ENCODE measurements at places on chromosomes 12 and 14.

DNA sequence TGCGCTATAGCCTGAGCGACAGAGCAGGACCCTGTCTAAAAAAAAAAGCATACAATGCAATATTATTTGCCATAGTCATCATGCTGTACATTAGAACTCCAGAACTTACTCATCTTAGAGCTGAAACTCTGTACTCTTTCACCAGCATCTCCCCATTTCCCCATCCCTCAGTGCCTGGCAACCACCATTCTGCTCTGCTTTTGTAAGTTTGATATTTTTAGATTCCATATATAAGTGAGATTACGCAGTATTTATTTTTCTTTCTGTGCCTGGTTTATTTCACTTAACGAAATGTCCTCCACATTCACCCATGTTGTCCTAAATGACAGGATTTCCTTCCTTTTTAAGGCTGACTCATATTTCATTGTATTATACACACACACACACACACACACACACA lies 121.8 kb downstream of the BBS10 start:
- DNase-seq: no peak

DNA sequence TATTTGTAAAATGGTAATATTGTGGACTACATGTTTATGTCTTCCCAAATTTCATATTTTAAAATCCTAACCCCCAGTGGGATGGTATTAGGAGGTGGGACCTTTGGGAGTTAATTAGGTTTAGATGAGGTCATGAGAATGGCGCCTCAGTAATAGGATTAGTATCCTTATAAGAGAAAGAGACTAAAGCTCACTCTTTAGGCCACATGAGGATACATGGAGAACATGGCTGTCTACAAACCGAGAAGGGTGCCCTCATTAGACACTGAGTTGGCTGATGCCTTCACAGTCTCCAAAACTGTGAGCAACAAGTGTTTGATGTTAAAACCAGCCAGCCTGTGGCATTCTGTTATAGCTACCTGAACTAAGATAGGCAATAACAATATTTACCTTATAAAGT lies 58.3 kb upstream of the OTOGL start:
- no peak for DNase-seq

DNA sequence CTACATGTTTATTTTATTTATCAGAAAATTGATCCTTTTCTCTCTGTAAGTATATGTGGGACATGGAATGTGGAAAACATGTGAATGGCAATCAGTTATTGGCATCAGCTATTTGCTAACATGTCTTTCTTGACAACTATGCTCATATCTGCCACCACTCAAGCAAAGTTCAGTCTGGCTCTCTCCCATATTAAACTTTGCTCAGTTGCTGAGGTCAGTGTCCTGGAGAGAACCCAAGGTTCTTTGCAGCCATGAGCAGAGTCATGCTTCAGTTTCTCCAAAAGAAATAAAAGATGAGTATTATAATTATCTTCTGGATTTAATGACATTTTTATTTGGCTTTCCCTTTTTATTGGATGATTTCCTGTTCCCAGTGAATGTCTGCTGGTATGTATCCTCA lies 42.6 kb downstream of the A2M start:
- no peak for DNase-seq

DNA sequence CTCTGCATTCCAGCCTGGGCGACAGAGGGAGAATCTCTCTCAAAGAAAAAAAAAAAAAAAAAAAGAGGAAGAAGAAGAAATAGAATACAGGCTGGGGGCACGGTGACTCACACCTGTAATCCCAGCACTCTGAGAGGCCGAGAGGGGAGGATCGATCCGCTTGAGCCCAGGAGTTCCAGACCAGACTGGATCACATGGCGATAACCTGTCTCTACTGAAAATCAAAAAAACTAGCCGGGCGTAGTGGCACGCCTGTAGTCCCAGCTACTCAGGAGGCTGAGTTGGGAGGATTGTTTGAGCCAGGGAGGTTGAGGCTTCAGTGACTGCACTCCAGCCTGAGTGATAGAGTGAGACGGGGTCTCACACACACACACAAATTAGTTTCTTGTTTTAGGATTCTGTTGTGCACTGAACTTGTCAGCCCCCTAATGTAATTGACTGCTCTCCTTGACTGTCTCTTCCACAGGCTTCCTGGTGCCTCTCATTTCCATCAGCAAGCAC lies 963 bp upstream of the TINF2 start:
- no peak for DNase-seq
